ENCODE measurements at places on chromosomes 6 and 20.

DNA sequence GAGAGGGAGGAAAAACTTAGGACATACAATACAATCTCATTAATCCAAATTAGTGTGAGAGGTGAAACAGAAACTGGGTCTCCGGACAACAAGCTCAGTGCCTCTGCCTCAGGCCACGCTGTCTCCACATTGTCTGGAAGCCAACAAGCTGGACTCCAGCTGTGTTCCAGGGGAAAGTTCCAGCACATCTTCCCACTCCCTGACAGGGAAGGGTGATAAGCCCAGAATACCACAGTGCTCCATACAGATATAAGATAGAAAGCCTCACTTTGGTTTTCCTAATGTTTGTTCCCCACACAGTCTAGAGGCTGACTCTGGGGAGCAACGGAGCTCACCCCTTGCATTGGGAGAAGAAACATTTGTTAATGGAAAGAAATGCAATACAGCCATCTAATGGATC is 117.1 kb upstream of the SPTLC3 start:
- DNase-seq, result no peak

- no peak for DNase-seq
These were observed 64.9 kb downstream of the RREB1 start for GRCh38 chr6:7172649-7173048.

GRCh38 chr6:107624541-107624940 is 134.6 kb downstream of the SOBP start:
- DNase-seq, result no peak

- peak; percentile 70 for DNase-seq
These were observed 23.9 kb downstream of the THBS2 start for GRCh38 chr6:169229615-169230321.

DNA sequence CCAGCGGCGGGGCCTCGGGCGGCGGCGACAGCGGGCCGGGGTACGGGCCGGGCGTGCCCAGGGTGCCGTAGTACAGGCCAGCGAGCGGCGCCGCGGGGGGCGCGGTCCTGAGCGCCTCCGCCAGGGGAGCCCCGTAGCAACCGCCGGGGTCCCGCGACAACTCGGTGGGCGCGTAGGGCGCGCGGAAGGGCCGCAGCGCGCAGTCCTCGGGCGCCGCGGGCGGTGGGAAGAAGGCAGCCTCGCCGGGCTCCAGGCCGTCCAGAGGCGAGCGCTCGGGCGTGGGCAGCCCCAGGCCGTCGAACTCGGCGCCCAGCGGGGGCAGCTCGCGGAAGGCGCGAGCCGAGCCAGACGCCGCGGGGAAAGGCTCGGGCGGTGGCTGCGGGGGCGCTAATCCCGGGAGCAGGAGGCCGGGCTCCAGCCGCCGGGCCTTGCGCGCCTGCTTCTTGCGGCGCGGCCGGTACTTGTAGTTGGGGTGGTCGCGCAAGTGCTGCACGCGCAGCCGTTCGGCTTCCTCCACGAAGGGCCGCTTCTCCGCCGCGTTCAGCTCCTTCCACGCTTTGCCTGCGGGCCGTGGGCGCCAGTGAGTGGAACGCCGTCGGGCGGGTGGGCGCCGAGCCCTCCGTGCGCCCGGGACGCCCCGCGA is 916 bp downstream of the SOX18 start:
- DNase-seq, result no peak

- peak; percentile 51 for DNase-seq
These were observed 94.5 kb upstream of the RPS6KA2 start for GRCh38 chr6:166721576-166721975.

- DNase-seq, result no peak
These were observed 38.5 kb upstream of the DEK start for GRCh38 chr6:18302561-18303439.

GRCh38 chr6:77837034-77837784 is 184.4 kb downstream of the MEI4 start:
- no peak for DNase-seq

DNA sequence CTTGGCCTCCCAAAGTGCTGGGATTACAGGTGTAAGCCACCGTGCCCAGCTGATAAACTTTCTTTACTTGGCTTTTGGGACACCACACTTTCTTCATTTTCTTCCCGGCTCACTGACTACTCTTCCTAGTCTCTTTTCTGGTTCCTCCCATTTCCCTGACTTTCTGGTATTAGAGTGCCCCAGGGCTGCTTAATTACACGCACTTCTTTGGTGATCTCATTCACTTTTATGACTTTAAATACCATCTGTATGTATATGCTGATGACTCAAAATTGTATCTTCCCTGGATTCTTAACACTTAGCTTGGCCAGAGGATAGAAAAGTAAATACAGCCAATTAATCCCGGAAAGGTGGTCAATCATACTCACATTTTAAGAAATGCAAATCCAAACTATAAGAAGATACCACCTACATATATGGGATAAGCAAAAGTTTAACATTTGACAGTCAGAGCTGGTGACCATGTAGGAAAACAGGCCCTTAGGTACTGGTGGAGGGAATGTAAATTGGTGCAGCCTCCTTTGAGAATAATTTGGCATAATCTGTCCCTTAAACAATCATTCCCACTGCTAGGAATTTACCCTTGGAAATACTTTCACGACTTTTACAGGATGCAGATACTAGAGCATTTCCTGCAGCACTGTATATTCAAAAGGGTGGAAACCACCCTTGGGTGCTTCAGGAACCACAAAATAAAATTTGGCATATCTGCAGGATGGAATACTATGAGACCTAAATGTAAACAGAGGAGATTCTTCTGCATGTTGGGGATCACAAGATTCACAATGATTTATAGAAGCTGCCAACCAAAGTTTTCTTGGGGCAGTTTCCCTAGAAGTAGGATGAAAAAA is 9.4 kb upstream of the NANP start:
- DNase-seq, result no peak

DNA sequence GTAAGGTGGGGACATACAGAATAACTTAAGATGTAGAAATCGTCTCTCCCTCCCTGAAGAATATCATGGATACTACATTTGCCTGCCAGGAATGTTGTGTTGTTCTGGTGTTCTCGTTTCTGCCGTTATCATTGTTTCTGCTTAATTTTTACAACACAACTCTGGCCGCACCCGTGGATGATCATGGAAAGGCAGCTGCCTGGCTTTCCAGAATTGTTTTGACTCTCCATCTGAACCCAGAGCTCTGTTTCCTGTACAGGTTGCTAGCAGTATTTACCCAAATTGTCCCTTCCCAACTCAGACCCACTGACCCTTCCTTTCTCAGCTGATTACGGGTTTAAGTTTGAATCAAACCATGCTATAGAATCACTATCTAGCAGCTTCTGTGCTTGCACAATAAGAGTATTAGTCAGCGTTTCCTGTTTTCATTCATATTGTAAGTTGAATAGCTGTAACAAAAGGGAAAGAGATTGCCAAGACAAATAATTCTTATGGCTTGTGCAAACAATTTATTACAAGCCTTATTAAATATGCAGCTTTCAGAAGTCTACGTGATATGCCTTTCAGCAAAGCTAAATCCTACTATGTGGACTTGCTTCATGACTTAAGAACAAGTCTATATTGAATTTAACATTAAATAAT is 139.0 kb downstream of the MTHFD1L start:
- DNase-seq, result peak; percentile 77

- DNase-seq, result no peak
These were observed 37.1 kb downstream of the OTOR start for GRCh38 chr20:16785226-16785625.

DNA sequence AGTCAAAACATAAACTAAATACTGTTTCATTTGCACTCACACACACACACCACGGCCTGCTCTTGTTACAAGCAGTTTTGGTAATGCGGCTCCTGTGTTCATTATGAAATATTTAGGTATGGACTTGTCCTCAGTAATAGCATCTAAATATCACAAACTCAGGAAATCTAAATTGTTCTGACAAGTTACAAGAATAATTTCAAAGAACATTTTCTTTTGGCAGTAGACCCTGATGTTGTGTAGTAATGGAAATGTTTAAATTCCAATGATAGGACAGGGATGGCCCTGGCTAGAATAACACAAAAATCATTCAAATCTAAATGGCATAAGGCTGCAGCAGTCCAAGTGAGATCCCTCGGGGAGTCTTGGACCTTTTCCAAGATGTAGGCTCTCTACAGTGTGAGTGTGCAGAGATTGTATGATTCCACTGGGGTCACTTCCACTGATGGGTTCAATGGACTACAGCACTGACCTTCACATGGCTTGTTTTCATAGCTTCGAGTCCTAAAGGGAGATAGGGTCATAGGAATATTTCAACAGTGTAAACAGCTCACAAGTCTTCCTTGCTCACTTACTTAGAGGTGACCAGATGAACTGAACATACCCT is 210.6 kb upstream of the PLCB4 start:
- DNase-seq, result no peak

- no peak for DNase-seq
These were observed 137.3 kb downstream of the TMEM200A start for GRCh38 chr6:130503146-130503545.

DNA sequence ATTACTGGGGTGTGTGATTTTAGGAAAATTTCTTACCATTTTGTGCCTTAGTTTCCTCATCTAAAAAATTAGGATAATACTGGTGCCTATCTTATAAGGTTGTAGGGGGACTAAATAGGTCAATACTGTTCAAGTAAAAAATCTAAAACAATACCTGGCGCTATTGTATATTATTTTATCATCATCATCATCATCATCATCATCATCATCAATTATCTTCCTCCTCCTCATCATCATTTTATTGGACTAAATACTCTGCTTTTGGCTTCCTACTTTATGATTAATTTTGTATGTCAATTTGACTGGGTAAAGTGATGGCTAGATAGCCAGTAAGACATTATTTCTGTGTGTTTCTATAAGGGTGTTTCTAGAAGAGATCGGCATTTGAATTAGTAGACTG is 435.5 kb downstream of the DHX35 start:
- DNase-seq, result no peak

- no peak for DNase-seq
These were observed 208.8 kb downstream of the TFAP2B start for GRCh38 chr6:51027283-51028065.

- DNase-seq, result no peak
These were observed 491.0 kb upstream of the FLRT3 start for GRCh38 chr20:14828459-14828858.

- DNase-seq, result no peak
These were observed 97.3 kb upstream of the UST start for GRCh38 chr6:148649454-148649963.

- DNase-seq, result no peak
These were observed 77.6 kb downstream of the RNF182 start for GRCh38 chr6:14002176-14002947.

DNA sequence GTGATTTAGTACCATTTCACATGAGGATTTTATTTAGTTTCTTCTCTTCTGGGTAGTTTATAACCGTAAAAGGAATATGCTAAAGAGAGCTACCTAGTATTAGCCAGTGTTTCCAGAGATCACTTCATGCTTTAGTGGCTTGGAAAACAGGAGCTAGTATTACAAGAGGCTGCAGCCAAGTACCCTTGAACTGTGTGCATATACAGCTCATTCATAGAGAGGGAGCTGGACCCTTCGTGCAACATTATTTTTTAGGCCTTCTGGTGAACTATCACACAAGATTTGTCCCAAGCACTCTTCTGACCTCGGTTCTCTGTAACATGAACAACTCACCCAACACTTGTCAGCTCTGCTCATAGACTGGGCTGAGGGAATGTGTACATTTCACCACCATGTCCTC is 74.9 kb upstream of the RIN2 start:
- no peak for DNase-seq

GRCh38 chr6:5178806-5179205 is 81.9 kb downstream of the LYRM4 start:
- no peak for DNase-seq
